ENCODE measurements at places on chromosomes 7 and 10. TPM values are rescaled to one million over a fixed set of nuclear protein-coding genes. Genes with fewer than 3 reads are reported as not detected.

Gene VSTM4
- total RNA-seq, result not detected

GRCh38 chr7:120054376-120055100, 218.4 kb upstream of the KCND2 start:
- no peak for DNase-seq

DNA sequence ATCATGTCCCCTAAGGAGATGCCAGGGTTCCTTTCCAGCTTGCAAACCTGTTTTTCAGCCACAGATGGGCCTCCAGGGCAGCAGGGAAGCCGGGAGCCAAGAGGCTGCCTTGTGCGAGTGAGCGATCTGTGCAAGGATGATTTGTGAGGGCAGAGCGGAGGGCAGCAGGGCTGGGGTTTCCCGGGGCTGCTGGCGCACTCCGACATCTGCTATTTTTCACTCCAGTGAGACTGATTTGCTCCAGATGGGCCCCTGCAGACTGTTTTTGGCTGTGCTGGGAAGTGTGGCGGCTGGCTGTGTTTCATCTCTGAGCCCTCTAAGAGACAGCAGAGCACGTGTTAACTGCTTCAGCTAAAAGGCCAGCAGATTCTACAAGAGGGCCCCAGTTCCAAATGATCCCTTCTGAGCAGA, 466.2 kb downstream of the TYW1 start:
- DNase-seq, result no peak

Gene SLC29A3
- total RNA-seq, result 3.4 TPM

GRCh38 chr7:17444673-17445072, 146.2 kb downstream of the AHR start:
- DNase-seq, result no peak

DNA sequence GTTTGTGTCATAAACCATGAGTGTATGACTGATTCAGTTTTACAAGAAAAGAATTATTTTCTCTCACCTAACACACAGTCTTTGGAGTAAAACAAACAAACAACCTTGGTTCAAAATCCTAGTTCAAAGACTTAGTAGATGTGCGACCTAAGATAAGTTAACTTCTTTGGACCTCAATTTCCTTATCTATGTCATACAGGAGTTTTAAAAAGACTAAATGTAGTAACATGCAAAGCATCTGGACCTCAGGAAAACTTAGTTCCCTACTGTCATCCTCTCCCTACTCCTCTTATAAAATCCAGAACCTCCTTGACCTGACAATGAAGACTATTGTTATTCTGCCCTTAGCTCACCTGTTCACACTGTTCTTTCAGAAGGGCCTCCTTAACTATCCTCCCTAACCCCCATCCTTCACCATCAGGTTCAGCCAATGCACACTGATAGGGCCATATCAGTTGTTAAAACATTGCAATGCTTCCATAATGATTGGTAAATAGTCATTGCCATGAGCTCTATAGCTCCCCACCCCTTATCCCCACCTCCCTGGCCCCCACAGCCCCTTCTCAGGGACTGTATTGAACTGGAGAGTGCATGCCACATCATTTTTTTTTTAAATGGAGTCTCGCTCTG, 28.8 kb upstream of the CCNJ start:
- no peak for DNase-seq

Gene SPDYE9
- total RNA-seq, result not detected

DNA sequence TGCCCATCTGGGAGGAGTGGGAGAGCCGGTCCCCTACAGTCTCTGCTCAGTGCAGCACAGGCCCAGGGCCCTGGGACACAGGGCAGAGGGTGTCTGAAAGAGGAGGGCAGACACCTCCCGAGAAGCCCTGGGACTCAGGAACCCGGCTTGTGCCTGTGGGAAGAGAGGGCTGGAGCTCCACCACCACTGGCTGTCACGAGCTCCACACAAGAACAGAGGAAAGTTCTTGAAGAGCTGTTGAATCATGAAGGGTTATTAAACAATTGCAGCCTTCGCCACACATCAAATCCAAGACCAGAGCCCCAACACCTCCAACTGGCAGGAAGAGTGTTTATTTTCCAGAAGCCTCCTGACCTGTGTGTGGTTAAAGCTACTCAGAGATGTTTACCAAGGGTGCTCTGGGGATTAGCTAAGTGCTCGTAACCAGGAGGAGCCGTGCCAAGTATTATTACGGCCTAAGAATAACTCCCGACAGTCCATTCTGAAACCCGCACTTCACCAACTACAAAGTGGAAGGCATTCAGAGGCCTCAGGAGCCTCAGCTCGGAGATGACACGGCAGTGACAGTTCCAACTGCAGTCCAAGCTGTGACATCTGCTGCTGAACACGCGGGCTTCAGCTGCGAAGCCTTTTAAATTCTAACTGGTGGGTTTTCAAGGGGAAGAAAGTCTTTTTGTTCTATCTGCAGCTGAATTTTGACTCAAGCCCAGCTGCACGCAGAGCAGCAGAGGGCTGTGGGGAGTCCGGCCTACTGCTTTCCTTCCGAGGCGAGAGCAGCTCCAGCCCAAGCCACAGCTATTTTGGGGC, 75.1 kb downstream of the MAD1L1 start:
- DNase-seq, result no peak

DNA sequence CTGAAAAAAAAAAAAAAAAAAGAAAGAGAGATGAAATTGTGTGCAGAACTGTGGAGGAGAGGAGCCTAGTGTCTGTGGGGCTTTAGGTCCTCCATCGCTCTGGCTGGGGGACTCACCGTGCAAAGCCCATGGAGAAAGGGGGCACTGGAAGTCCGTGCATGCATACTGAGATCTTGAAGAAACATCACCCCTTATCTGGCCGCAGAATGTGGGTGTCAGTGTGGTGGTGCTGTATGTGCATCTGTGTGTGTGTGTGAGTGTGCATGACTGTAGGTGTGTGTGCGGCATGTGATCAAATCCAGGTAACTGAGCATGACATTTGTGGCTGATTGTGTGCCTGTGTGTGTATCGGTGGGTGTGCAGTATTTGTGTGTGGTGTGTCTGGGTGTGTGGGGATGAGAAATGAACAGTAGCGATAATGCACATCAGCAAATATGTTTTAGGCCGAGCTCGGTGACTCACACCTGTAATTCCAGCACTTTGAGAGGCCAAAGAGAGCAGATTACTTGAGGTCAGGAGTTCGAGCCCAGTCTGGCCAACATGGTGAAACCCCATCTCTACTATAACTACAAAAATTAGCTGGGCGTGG, 8.8 kb upstream of the CLDN3 start:
- no peak for DNase-seq

GRCh38 chr7:155581954-155582353, 35.6 kb upstream of the CNPY1 start:
- DNase-seq, result no peak

DNA sequence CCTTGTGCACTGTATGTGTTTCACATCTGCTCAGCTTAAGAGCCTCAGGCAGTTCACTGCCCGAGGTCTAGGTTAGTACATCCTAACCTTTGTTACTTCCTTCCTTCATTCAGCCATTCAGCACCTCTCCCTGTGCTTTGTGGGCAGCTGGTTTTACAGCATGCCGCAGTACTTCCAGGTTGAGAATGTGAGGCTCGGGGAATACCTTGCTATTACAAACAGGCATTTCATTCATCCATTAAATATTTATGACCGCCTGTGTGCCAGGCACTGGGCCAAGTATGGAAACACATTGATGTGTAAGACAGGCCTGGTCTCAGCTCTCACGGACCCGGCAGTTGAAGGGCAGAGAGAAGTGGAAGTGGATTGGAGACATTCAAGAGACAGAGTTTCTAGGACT, 82.4 kb downstream of the SHH start:
- DNase-seq, result no peak

DNA sequence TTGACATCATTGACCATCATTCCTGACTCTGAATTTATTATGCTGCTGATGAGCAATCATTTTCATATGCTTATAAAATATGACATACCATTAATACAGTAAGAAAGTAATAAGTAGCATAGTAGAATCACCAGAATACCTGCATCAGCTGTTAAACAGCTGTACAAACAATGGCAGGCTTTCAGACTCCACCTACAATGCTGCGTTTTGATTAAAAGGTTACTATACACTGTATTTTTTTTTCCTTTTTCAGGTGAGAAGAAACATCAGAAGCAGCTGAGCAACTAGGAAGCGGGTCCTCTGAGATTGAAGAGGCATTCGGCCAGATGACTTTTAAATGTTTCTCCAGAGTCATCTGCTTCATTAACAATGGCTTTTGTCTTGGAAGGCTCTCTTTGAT, 7.1 kb downstream of the ASNS start:
- no peak for DNase-seq

- no peak for DNase-seq
Measured at GRCh38 chr7:134774119-134774518, 5.3 kb upstream of the CALD1 start.

DNA sequence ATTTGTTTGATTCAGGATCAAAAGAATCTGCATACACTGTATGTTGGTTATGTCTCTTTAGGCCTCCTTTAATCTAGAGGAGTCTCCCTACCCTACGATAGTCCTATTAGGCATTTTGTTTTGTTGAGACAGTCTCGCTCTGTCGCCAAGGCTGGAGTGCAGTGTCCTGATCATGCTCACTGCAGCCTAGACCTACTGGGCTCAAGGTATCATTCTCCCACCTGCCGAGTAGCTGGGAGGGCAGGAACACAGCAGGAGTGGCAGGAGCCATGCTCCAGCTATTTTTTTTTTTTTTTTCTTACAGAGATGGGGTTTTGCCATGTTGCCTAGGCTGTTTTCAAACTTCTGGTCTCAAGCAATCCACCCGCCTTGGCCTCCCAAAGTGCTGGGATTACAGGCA, 123.0 kb upstream of the DKK1 start:
- no peak for DNase-seq

- DNase-seq, result no peak
Measured at GRCh38 chr7:6628045-6628444, 9.1 kb upstream of the ZNF316 start.

DNA sequence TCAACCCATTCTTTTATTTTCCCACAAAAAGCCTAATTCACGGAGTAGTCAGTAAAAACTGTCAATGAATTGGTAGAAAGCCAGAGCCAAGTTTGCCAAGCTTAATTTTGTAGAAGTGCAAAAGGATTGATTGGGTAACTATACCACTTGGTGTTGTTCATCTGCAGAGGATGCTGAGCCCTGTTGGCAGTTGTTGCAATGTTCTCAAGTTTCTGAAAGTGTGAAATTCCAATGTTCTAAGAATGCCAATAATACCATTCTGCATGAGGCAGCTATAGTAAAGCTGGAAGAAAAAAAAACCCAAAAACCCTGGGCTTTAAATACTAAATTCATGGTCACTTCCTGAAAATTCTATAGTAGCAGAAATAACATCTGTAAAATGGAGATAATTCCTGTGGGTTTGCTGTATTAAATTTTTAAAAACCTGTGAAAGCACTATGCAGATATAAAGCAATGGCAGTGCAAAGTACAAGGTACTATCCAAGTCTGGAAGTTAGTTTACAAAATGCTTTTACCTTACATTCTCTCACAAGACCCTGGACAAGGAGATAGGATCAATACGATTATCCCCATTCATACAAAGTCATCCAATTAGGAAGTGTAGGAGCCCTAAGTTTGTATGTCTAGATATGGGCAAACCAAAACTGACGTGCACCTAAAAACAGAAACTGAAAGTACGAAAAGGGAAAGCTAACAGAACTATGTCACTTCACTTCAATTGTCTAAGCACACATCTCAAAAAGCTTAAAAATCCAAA, 6.0 kb upstream of the PON1 start:
- DNase-seq, result no peak

Gene PNLIPRP2
- total RNA-seq, result not detected

GRCh38 chr7:105589356-105590077, 8.2 kb upstream of the EFCAB10 start:
- peak; percentile 90 for DNase-seq

Gene GNGT1
- total RNA-seq, result not detected

DNA sequence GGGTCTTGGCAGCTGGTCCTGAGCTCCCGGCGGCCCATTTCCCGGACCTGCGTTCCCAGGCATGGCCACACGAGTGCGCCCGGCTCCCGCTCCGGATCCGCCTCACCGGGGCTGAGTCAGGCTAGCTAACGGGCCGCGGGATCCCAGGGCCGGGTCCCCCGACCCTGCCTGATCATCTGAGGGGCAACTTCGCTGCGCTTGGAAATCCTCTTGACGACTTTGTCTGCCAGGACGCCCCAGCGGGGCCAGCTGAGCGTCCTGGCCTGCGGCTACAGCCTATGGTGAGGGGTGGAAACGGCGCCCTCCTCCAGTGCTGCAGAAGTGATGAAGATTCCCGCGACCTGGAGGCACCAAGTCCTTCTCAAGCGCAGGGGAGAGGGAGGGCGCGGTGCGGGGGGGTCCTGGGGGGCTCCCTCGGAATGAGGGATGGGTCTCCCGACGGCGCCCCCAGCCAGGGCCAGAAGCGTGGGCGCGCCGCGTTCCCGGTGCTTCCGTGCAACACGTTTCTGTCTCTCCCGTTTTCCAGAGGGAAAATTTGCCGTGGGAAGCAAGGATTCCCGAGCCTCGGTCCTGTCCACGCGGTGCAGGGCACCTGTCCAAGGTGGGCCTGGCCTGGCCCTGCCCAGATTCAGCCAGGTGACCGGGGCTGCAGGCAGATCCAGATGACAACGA, 212.4 kb downstream of the CCSER2 start:
- peak; percentile 63 for DNase-seq

DNA sequence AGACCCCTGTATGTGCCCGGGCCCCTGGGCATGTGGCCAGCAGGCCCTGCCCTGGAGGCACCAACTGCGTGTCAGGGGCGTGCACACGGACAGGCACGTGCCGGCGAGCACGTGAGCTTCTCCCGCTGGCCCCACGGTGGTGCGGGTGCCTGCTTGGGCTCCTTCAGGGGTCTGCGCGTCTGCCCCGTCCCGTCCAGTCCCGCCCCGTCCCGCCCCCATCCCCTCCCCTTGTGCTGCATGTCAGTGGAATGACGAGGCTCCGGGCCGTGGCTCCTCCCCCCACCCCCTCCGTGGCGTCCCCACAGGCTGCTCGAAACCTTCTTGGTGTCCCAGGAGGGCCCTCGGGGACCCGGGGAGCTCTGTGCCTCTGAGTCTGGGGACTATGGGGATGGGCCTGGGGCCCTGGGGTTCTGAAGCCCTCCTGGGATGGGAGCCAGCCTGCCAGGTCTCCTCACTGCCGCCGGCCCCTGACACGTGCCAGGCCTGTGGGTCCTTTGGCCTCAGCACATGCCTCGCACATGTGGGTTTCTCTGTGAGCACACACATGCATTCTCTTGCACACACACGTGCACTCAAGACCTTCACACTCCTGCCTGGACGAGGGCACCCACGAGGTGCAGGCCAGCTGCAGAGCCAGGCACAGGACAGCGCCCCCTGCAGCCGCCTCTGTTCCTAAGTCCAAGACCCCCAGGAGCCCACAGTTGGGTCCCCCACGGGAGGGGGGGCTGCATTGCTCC, 27.5 kb upstream of the AMZ1 start:
- peak; percentile 49 for DNase-seq
